ENCODE measurements at places on chromosomes 2 and 18.

GRCh38 chr2:120926463-120927264 is 191.0 kb downstream of the GLI2 start:
- no peak for DNase-seq

- DNase-seq, result no peak
These were observed 40.4 kb upstream of the ARHGEF4 start for GRCh38 chr2:130796290-130796689.

DNA sequence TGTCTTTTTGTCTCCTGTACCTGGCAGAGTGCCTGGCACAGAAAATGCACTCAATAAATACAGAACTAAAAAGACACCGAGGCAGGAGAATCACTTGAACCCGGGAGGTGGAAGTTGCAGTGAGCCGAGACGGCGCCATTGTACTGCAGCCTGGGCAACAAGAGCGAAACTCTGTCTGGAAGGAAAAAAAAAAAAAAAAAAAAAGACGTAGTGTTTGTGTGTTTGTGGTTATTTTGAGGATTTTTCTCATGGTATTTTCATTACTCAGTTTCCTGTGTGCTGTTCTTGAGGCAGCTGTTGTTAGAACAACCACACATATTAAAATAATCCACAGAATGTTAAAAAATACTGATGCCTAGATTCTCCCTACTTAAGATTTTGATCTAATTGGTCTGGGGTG is 519.2 kb upstream of the SPHKAP start:
- no peak for DNase-seq

GRCh38 chr2:34242763-34243123 is 643.6 kb upstream of the FAM98A start:
- DNase-seq, result no peak

- no peak for DNase-seq
These were observed 58.8 kb downstream of the CCDC195 start for GRCh38 chr2:224657349-224657748.
